ENCODE measurements at places on chromosomes 4 and X. TPM values are rescaled to one million over a fixed set of nuclear protein-coding genes. Genes with fewer than 3 reads are reported as not detected.

- H3K27me3 ChIP-seq = 0 out of 2 replicates have a peak, but pooled peaks cover 4% of the 10 kb centered on the region
- DNase-seq = no peak
- no peaks in the 10 kb centered on the region for H3K36me3 ChIP-seq
- no peak overlapping the region for H3K4me3 ChIP-seq
- H3K27ac ChIP-seq = no peak overlapping the region
Observed at GRCh38 chrX:38561951-38562719, 793 bp downstream of the TSPAN7 start.

DNA sequence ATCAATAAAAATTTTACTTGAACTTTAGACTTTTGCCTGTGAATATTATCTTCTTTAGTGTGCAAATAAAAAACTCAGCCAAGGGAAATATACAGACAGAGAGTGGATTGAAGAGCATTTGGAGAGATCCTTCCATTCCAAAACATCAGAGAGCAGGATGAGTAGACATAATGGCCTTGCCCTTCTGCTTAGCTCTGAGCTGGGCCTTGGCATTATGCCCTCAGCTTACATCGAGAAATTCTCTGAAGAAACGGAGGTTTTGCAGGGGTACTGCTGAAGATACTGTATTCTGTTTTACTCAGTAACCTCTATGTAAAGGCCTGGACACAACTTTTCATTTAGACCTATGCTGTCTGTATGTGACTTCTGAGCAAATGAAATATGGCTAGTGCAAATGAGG lies 317.4 kb downstream of the STIM2 start:
- no peaks in the 10 kb centered on the region for H3K27me3 ChIP-seq
- no peaks in the 10 kb centered on the region for H3K4me1 ChIP-seq
- no peak overlapping the region for H3K27ac ChIP-seq

- no peaks in the 10 kb centered on the region for H3K36me3 ChIP-seq
- no peak for DNase-seq
- H3K27me3 ChIP-seq = no peaks in the 10 kb centered on the region
- H3K4me1 ChIP-seq = no peaks in the 10 kb centered on the region
- no peak overlapping the region for H3K4me3 ChIP-seq
Observed at GRCh38 chr4:142512161-142512560, 333.9 kb downstream of the INPP4B start.

The VCX gene
- not detected for total RNA-seq

The GPRASP3 gene
- 0.22 TPM for total RNA-seq

DNA sequence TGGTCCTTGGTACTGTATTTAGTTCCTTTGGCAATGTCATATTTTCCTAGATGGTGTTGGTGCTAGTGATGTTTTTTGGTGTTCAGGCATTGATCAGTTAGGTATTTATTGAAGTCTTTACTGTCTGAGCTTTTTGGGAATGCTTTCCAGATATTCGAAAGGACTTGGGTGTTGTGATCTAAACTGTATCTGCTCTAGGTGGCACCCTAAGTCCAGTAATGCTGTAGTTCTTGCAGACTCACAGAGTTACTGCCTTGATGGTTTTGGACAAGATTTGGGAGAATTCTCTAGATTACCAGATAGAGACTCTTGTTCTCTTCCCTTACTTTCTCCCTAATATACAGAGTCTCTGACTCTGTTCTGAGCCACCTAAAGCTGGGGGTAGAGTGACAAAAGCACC lies 513.6 kb upstream of the PITX2 start:
- H3K36me3 ChIP-seq = no peaks in the 10 kb centered on the region
- H3K27me3 ChIP-seq = no peaks in the 10 kb centered on the region
- H3K27ac ChIP-seq = no peak overlapping the region
- no peak for DNase-seq
- H3K4me1 ChIP-seq = no peaks in the 10 kb centered on the region

DNA sequence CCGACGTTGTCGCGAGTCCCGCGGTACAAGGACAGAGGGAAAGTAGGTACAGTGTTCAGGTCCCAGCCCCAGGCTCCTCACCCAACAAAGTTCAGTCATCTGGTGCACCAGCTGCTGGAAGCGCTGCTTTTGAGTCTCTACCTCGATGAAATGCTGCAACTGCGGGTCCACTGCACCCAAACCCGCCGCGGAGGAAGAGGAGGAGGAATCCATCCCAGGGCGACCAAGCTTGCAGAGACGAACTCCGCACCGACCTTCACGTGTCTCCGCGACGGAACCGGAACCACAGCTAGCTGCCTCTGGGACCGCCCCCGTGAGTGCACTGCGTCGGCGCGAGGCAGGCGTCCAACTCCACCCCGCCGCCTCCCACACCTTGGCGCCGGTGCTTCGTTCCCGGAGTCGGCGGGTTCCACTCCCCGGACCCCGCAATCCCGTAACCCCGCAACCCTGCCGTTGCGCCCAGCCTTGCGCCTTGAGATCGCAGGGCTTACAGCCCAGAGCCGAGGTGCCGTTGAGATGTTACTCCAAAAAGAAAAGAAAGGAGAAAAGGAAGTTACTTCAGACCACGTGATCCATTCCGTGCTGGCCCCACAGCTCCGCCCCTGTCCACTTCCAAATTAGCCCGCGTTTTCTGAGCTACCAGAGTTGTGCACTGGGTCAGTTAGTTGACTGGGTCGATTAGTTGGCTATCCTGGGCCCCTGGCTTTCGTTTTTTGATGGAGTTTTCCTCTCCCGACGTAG lies at the start of gene TIMM8A:
TSS of gene TIMM8A (minus strand) at position 291 of the 741 bp plus-strand sequence. CDS start at position 213, 78 bp downstream.
- H3K4me1 ChIP-seq = peaks cover 5% of the 10 kb centered on the region
- DNase-seq = peak; percentile 67
- no peaks in the 10 kb centered on the region for H3K27me3 ChIP-seq
- no peaks in the 10 kb centered on the region for H3K36me3 ChIP-seq
- peak within 1 kb of the TSS; percentile 89 for H3K4me3 ChIP-seq

All from SJSA1 (cell line).